NCI-H82 (cell line): ENCODE measurements at places on chromosomes 7 and 10.

DNA sequence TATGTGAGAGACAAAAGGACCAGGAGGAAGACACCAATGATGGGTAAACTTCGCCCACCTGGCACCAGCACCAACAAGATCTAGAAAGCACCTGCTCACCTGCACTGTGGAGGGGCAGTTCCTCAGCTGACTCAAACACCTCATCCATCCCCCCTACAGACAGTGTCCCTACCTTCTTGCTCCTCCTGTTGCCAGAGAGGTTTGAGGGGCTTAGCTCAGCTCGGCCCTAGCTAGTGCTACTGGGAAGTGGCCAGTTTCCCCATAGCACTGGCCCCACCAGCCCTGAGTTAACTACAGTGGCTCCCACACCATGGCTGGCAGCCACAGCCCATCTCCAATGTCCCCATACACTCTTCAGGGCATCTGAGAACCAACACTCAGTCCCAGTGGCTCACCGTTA is 70.8 kb downstream of the GRID1 start:
- no peak for DNase-seq

DNA sequence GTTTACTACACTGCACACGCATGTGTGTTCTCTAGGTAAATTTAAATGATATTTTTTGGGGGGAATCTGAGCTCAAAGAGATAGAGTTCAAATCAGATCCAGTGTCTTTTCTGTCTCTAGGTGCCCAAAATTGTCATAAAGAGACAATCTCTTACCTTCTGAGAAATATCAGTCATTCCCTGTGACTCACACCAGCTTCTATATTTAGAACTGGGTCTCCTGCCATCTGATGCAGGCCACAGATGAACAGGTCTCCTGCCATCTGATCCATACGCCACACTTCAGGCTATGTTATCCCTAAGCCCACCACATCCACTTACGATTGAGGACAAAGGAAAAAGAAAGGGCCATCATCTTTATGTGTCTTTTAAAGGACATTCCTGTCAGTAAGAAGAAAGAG is 136.3 kb upstream of the LAMB4 start:
- no peak for DNase-seq

GRCh38 chr7:78845155-78845554 is 608.3 kb downstream of the MAGI2 start:
- no peak for DNase-seq

DNA sequence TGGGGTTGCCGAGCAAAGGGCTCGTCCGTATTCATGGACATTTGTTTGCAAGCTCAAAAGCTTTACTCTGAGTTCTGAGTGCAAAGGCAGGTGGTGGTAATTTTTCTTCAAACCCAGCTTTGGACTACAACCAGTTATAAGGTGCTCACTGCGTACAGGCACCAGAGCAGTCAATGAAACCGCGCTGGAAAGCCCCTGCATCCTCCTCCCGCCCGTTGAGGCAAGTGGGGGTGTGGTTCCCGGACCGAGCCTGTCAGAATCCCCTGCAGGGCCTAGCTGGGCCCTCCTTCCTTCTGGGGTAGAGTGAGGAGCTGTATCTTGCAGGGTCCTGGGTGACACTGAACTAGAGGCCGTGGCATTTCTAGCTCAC is 22.3 kb downstream of the AMZ1 start:
- DNase-seq: no peak

DNA sequence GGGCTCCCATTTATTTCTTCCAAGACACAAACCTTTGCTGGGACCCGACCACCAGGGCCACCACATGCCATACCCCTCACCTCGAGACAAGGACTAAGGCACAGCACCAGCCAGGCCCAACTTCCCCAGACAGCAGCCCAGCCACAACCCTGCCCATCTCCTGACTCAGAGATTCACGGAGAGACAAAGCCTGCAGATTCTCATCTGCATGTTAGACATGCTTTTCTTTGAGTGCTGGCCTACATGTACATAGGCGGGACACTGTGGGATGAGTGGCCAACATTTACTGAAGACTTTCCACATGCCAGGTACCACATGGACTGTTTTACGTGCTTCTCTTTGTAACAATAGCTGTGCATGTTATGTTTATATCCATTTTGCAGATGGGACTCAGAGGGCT is 221.3 kb upstream of the ZMIZ1 start:
- DNase-seq: no peak

GRCh38 chr10:43204042-43204942 is 62.6 kb downstream of the RASGEF1A start:
- no peak for DNase-seq

GRCh38 chr7:75601539-75601938 is 109.4 kb downstream of the SPDYE5 start:
- DNase-seq: no peak

- no peak for DNase-seq
Measured at GRCh38 chr10:116771101-116771958, 29.0 kb upstream of the HSPA12A start.

GRCh38 chr10:114987995-114988394 is 50.0 kb downstream of the TRUB1 start:
- no peak for DNase-seq

DNA sequence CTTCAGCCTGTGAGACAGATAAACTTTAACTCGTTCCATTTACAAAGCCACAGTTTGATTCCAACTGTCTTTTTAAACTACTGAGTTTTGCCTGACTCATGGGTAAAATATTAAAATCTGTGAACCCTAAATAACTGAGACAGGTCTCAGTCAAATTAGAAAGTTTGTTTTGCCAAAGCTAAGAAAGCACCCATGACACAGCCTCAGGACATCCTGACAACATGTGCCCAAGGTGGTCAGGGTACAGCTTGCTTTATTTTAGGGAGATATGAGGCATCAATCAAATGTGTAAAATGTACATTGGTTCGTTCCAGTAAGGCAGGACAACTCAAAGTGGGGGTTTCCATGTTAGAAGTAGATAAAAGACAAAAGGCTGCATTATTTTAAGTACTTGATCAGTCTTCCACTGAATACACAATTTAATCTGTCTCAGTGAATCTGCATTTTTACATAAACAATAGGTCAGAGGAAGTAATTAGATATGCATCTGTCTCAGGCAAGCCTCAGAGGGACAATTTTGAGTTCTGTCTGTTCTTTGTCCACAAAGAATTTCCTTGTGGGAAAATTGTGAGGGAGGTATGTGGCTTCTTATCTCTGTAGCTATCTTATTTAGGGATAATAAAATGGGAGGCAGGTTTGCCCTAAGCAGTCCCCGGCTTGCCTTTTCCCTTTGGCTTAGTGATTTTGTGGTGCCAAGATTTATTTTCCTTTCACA is 11.0 kb upstream of the PIP start:
- DNase-seq: no peak

DNA sequence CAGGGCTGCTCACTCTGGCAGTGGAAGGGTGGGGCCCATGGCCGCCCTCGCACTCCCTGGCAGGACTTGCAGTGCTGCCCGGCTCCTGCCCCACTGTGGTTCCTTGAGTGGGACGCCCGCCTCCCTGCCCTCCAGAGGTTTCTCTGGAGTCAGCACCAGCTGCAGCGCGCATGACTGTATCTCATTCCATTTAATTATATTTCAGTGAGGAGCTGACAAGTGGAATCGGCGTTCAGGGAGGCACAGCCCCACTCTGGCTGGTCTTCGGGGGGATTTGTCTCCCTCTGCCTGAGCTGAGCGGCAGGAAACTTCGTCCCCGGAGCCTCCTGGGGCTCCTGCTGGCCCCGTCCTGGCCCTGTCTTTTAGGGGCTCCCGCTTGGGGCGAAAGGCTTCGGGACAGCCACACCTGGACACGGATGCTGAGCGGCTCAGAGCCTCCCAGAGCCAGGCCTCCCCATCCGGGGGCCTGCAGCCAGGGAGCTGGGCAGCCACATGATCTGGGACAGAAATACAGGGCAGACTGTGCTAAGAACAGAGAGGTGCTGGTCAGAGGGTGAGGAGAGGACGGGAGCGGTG is 75.3 kb upstream of the NKX6-2 start:
- DNase-seq: no peak

DNA sequence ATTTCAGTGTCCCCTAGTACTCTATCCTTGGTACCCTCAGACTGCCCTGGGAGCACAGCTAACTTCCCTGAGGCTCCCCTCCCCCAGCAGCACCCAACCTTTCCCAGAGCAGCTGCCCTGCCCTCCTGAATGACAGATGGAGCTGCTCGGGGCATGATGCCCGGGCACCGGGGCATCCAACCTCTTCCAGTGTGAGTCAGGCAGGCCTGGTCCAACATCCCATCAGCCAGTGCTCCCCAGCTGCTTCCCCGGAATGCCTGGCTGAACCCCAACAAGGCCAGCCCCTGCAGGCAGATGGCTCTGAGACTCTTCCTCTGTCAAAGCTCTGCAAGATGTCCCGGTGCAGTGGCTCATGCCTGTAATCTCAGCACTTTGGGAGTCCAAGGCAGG is 11.9 kb upstream of the TSPAN15 start:
- DNase-seq: peak; percentile 39
